Aorta (tissue), 5 donors: ENCODE measurements at places on chromosomes 11 and 22.

- no peaks in the 10 kb centered on the region for H3K36me3 ChIP-seq
- H3K27ac ChIP-seq, result no peak overlapping the region
These were observed 31.1 kb upstream of the CD81 start for GRCh38 chr11:2346014-2346413.

GRCh38 chr22:38954414-38955043, 2.9 kb upstream of the APOBEC3A start:
- H3K4me1 ChIP-seq, result no peaks in the 10 kb centered on the region
- H3K4me3 ChIP-seq, result no peak overlapping the region
- no peaks in the 10 kb centered on the region for H3K36me3 ChIP-seq
- DNase-seq, result peak; percentile 64
- H3K27ac ChIP-seq, result no peak overlapping the region

DNA sequence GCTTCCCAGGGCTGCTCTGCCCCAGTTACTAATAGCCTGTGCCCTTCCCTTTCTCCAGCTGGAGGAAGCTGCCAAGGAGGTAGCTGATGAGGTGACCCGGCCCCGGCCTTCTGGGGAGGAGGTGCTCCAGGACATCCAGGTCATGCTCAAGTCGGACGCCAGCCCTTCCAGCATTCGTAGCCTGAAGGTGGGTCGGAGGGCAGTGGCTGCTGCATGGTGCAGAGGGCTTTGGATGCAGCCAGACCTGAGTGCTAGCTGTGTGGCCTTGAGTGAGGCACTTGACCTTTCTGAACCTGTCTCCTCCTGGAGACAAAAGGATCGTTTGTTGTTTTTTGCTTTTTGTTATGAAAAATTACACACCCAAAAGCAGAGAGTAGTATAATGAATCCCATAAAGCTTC, 3.4 kb downstream of the MCM5 start:
- no peaks in the 10 kb centered on the region for H3K27me3 ChIP-seq
- H3K4me3 ChIP-seq, result no peak overlapping the region
- H3K36me3 ChIP-seq, result no peaks in the 10 kb centered on the region
- DNase-seq, result no peak

- H3K4me1 ChIP-seq, result no peaks in the 10 kb centered on the region
- H3K27ac ChIP-seq, result no peak overlapping the region
- H3K4me3 ChIP-seq, result no peak overlapping the region
- no peaks in the 10 kb centered on the region for H3K36me3 ChIP-seq
These were observed 37.7 kb upstream of the H19 start for GRCh38 chr11:2035382-2035781.

DNA sequence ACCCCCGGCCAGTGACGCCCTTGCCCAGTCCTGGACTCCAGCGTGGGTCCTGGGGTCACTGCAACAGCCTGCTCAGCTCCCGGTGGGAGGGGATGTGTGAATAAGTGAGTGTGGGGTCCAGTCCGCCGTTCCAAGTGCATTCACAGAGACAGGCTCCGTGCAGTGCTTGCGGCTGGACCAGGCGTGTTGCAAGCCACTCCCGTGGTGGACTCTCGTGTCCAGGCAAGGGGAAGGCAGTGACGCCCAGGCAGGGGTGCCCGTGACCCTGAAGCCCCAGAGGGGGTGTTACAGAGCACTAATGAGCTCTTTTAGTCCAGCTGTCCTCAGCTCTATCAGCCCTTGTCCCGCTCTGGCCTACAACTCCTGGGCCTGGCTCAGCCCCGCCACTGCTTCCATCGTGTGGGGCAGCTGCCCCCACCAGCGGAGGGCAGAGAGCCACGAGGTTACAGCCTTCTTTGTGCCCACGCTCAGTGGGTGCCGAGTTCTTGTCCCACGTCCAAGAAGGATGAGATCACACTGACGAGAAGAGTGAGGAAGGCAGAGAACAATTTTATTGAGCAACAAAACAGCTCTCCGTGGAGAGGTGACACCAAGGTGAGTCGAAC, 1807.5 kb downstream of the LRRC4C start:
- no peak for DNase-seq
- no peak overlapping the region for H3K27ac ChIP-seq
- no peak overlapping the region for H3K4me3 ChIP-seq
- H3K27me3 ChIP-seq, result no peaks in the 10 kb centered on the region
- H3K4me1 ChIP-seq, result no peaks in the 10 kb centered on the region
- H3K36me3 ChIP-seq, result no peaks in the 10 kb centered on the region

DNA sequence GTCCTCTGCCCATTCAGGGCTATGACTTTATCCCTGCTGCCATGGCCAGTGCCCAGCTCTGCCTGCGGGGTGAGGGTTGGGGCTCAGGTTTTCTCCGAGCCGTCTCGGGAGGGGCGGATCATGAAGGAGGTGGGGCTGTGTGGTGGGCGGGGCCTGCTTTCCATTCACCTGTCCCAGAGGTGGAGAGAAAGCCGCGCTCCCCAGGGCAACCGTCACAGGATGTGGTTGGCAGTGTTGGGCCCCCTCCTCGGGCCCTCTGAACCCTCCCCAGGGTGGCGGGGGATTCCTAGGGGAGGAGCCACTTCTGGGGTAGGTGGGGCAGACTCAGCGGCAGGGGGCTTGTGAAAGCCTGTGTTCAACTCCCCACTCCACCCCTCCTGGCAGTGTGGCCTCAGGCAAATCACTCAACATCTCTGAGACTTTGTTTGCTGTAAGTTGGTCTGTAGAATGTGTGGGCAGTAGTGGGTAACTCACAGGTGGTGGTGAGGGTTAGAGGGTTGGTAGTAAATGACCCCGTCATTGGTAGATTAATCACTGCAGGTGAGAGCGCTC, 50.3 kb downstream of the CD6 start:
- H3K4me1 ChIP-seq, result no peaks in the 10 kb centered on the region
- no peaks in the 10 kb centered on the region for H3K27me3 ChIP-seq

DNA sequence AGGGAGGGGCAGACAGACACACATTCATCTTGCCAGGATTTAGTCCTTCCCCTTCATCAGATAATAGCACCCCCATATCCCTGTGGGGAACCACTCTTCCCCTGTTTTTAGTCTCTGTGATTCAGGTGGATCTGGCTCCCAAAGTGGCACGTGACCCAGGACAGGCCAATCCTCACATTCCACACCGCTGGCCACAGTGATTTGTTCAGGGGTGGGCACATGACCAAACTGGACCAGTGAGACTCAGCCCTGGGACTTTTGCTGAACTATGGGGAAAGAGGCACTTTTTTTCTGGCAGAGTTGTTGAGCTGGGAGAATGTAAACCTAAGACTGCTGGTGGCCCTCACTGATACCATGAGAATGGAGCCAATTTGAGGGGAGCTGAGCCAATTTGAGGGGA, 19.1 kb upstream of the KCNJ11 start:
- H3K4me3 ChIP-seq, result no peak overlapping the region
- DNase-seq, result no peak
- H3K27ac ChIP-seq, result no peak overlapping the region
- H3K4me1 ChIP-seq, result peaks cover 4% of the 10 kb centered on the region
- H3K36me3 ChIP-seq, result no peaks in the 10 kb centered on the region

DNA sequence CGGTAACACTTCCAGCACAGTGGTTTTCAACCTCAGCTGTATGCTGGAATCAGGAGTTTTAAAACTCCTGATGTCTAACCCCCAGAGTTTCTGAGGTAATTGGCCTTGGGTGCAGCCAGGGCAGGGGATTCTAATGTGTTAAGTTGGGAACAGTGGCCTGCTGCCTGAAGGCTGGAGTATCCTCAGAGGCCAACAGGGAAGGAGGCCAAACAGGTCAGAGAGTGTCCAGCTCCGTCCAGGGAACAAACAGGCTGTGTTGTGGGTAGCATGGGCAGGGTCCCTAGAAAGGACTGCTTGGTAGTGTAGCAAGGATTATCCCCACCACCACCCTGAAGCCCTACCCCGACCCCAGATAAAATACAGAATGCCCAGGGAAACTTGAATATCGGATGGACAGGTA, 10.8 kb upstream of the DAGLA start:
- H3K27ac ChIP-seq, result no peak overlapping the region
- no peaks in the 10 kb centered on the region for H3K36me3 ChIP-seq
- DNase-seq, result no peak
- H3K4me3 ChIP-seq, result no peak overlapping the region
- H3K27me3 ChIP-seq, result no peaks in the 10 kb centered on the region

- H3K27ac ChIP-seq, result no peak overlapping the region
- H3K36me3 ChIP-seq, result no peaks in the 10 kb centered on the region
- H3K27me3 ChIP-seq, result no peaks in the 10 kb centered on the region
- no peak for DNase-seq
- H3K4me3 ChIP-seq, result no peak overlapping the region
These were observed 2.7 kb downstream of the DCDC1 start for GRCh38 chr11:31366795-31367194.

- no peaks in the 10 kb centered on the region for H3K4me1 ChIP-seq
- no peak overlapping the region for H3K4me3 ChIP-seq
- H3K27me3 ChIP-seq, result peaks cover 3% of the 10 kb centered on the region
- no peak for DNase-seq
- no peak overlapping the region for H3K27ac ChIP-seq
These were observed 174.8 kb downstream of the C11orf91 start for GRCh38 chr11:33525789-33526188.

DNA sequence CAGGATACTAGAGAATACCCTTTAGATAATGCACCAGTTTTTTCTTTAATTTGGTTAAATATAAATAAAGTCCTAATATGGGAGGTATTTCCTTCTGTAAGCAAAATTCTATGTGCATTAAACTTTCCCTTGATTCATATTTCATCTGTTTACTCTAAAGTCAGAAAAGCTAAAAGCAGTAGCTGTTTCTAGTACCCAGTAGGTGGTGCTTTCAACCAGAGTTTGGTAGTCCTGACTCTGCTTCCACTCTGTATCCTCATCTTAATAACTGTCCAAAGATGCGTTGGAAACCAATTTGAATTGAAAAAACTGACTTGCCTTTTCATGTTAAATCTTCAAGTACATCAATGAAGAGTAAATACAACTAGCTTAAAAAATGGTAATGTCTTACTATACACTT, 1065.2 kb downstream of the JRKL start:
- H3K4me3 ChIP-seq, result no peak overlapping the region
- H3K27me3 ChIP-seq, result no peaks in the 10 kb centered on the region

DNA sequence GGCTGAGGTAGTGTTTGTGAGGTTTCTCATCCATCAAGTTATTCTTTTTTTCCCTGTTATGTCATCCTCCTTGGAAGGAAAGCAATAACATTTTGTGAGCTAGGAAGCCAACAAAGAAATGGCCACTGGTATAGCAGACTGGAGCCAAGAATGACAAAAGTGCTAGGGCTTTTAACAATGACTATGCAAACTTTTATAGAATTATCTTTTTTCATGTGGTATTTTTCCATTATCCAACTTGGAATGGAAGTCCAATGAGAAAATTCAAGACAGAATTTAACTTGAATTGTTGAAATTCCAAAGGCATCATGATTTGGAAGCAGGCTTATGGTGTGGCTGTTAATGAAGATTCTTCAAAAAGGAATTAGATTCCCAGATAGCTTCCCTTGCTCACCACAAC, 216.4 kb upstream of the PDGFD start:
- H3K4me1 ChIP-seq, result no peaks in the 10 kb centered on the region
- H3K4me3 ChIP-seq, result no peak overlapping the region
- no peaks in the 10 kb centered on the region for H3K36me3 ChIP-seq
- DNase-seq, result no peak
- H3K27me3 ChIP-seq, result no peaks in the 10 kb centered on the region
- H3K27ac ChIP-seq, result no peak overlapping the region

DNA sequence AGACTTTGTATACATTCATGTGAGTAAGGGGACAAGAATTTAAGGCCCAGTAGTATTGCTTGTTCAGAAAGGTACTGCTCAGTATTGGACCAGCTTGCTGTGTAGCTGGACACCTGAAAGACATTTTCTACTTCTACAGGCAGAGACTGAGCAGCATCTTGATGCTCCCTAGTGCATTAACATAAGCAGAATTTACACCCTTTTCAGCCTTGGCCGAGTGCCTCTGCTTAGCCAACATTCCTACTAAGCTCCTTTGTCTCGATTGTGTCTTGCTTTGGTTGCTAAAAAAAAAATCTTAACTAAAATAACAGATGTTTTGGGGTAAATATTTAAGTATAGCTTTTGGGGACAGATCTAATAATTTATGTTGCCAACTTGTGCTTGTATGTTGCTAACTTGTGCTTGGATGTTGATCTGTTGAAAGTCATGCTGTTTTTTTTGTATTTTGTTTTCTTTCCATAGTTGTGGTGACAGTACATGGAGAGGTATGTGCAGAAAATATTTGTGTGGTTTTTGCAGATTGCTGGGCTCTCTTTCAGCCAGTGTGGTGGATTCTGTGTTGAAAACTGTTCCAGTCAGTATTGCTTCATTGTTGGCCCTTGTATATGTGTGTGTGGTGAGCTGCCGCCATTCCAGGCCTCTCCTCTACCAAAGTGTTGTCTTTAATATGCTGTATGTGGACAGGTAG, 3.7 kb downstream of the PTS start:
- H3K4me1 ChIP-seq, result no peaks in the 10 kb centered on the region
- no peaks in the 10 kb centered on the region for H3K27me3 ChIP-seq
- no peak for DNase-seq
- H3K27ac ChIP-seq, result no peak overlapping the region
- H3K36me3 ChIP-seq, result no peaks in the 10 kb centered on the region

DNA sequence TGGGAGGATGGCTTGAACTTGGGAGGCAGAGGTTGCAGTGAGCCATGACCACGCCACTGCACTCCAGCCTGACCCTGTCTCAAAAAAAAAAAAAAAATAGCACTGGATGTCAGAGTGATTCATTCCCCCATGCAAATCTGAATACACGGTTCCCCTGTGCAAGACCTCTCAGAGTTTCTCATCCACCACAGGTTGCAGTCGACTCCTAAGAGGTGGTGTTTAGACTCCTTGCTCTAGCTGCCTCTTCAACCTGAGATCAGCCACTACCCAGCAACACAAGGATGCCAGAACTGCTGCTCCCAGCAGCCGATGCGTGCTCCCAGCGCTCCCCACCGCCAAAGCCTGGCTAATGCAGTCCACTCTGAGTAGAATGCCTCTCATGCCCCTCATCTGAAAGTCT, 97.5 kb downstream of the PARVA start:
- H3K27me3 ChIP-seq, result no peaks in the 10 kb centered on the region
- H3K4me3 ChIP-seq, result no peak overlapping the region
- H3K4me1 ChIP-seq, result no peaks in the 10 kb centered on the region
- no peak overlapping the region for H3K27ac ChIP-seq
- DNase-seq, result no peak

GRCh38 chr11:9569588-9570164, 3.8 kb upstream of the WEE1 start:
- H3K27me3 ChIP-seq, result no peaks in the 10 kb centered on the region
- no peak for DNase-seq
- peak overlapping the region; percentile 73 for H3K27ac ChIP-seq
- H3K4me3 ChIP-seq, result no peak overlapping the region
- H3K36me3 ChIP-seq, result no peaks in the 10 kb centered on the region
